ENCODE measurements at places on chromosomes 4 and X.

DNA sequence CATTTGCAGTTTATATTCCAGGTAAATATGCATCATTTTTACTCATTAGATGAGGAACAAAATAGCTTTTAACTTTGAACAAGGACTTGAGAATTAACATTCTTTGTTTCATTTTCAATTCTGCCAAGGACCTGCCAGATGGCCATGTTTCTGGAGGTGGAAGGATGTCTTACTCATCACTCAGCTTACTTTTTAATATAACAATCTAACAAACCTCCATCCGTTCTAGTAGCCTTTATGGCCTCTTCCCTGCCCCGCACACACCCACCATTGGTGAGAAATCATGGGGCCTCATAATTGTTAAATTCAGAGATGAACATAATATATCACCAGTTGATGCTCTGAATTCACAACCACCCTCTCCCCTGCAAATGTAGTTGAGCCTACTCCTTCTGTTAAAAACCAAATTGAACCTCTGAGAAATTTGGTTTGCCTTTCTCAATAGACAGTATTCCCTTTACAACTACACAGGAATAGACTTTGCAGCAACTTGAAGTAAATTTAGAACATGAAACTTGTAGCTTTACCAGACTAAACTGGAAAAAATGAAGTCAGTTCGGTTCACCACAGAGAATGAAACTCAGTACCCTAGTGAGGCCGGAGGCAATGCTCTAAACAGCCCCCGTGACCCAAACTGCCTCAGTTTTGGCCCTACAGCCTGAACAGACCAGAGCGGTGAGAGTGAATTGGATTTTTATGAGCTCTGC lies 50.1 kb upstream of the ACSL4 start:
- no peak for DNase-seq

DNA sequence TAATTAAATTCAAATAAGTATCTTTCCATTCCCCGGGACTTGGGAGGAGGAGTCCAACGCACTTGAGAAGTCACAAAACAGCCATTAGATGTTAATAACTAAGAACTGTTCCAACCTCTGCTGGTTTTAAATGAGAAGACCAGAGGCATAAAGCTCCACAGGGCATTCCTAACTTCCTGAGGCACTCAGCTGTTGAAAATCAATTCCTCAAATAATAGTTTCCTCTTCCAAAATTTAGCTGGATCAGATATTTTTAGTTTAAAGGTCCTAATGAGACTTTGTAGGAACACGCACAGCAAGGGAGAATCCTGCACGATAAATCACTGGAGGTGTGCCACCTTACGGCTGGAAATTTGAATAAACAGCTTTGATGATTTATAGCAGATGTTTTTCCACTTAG lies 504.3 kb upstream of the ZFP42 start:
- DNase-seq: no peak

- no peak for DNase-seq
Measured at GRCh38 chr4:138892483-138893407, 122.8 kb upstream of the NOCT start.

DNA sequence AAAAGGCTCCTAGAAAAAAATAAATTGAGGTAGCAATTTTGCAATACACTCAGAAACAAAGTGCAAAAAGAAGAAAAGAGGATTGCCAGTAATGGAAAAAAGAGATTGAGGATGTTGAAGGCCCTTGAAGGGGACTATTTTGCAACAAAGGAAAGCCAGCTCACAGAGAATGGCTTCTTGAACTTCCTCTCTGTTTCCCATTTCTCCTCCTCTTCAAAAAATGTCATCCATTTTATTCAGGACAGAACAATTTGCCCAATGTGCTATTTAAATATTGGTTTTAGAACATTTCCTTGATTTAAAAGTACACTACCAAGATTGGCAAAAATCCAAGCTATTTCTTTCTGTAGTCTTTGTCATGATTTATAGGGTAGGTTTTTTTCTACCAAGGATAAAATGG lies 60.2 kb downstream of the GASK1B start:
- no peak for DNase-seq

GRCh38 chrX:103674531-103675454 lies 11.7 kb downstream of the MORF4L2 start:
- no peak for DNase-seq

GRCh38 chr4:153450544-153450917 lies 15.6 kb upstream of the TMEM131L start:
- DNase-seq: no peak

GRCh38 chr4:31141095-31141831 lies 421.1 kb downstream of the PCDH7 start:
- no peak for DNase-seq

- DNase-seq: no peak
Measured at GRCh38 chr4:898869-899555, 33.1 kb downstream of the GAK start.

DNA sequence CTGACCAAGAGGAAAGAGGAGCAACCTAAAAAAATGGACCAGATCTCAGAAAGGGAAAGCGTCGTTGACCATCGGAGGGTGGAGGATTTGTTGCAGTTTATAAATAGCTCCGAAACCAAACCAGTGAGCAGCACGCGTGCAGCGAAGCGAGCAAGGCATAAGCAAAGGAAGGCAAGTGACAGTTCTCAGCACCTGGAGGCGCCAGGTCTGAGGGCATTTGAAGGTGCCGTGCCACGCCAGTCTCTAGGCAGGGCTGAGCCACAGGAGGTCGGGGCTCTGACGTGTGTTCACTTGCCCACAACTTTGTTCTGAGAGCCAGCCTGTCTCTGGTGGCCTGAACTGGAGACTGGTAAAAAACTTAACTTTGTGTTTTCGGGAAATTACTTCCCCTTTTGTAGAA lies 59.7 kb downstream of the TNIP2 start:
- DNase-seq: no peak

GRCh38 chr4:7001271-7001670 lies 41.9 kb upstream of the TADA2B start:
- no peak for DNase-seq

DNA sequence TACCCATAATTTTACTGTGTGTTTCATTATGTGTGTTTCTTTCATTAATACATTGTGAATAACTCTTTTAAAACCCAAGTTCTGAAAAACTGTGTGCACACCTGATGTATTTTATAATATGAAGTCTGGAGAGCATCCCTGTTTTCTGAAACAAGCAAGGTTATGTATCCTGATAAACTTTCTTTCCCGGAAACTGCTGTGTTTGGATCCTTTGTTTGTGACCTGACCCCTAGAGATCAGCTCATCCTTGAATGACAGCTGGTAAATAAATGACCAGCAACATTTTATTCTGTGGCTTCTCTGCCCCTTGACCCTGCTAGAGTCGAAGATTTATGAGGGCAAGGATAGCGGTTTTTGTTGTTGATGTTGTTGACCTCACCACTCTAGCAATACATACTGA lies 535.6 kb upstream of the ZFP42 start:
- no peak for DNase-seq

DNA sequence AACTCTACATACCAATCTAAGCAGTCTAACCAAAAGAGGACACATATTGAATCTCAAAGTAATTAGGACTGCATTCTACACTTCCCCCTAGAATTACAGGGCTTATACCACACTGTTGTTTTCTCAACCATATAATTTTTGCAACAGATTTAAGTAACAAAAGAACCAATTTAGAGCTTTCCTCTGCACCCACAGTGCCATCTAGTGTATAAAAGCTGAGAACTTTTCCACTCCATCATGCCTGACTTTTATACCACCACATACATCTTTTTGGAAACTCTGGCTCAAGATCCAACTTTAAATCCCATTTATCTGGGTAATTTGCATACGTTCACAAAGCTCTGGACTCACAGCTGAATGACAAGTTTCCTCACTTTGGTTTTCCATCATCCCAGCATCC lies 99.5 kb downstream of the EFHC2 start:
- no peak for DNase-seq

GRCh38 chr4:30821859-30822612 lies 101.9 kb downstream of the PCDH7 start:
- DNase-seq: no peak

- DNase-seq: no peak
Measured at GRCh38 chr4:56320293-56320692, 67.0 kb downstream of the AASDH start.

DNA sequence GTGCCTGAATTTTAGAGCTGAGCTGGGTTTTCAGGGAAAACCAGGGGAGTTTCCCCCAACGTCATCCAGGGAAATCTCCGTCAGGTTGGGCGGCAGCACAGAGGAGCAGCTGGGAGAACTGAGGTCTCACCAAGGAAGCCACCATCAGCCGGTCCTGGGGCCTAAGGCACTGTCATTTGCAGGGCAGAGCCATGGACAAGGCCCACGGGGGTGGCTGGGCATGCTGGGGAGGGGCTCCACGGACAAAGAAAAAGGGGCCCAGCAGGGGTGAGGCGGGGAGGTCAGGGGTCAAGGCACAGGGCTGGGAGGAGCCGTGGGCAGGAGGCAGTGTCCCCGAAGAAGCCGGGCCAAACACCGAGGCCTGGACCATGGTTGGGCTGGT lies 109.8 kb downstream of the HMX1 start:
- no peak for DNase-seq

DNA sequence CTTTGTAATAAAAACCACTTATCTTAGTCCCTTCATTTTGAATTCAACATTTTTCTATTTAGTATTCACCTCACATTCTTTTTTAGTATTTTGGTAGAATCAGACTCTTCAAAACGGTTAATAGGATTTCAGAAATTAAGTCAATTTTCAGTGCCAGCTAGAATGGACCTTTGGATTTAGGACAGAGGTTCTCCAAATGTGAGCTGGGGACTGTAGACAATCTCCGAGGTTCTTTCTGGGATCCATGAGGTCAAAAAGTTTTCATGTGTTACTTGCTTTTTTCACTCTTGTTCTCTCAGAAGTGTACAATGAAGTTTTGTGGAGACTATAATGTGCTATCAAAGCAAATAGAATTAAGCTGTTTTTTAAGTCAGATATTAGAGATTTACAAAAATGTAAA lies 2.3 kb upstream of the UGDH start:
- DNase-seq: no peak

GRCh38 chrX:75544786-75545185 lies 21.9 kb upstream of the ZDHHC15 start:
- DNase-seq: no peak

DNA sequence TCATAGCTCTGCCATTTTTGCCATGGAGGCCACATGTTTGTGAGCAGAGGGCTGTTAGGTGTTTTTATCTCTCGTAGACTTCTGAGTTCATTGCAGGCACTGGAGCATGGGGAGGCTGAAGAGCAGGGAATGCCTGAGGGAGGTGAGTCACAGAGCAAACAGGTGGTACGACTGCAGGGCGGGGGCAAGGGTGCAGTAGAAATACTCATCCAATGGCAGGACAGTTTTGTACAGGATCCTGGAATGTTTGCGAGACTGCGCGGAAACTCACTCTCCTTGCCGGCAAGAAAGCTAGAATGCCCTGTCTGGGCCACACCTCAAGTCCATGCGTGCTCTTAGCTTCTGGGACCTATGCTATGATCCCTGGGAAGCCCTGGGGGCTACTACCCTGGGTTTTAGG lies 20.0 kb upstream of the VCX2 start:
- no peak for DNase-seq

DNA sequence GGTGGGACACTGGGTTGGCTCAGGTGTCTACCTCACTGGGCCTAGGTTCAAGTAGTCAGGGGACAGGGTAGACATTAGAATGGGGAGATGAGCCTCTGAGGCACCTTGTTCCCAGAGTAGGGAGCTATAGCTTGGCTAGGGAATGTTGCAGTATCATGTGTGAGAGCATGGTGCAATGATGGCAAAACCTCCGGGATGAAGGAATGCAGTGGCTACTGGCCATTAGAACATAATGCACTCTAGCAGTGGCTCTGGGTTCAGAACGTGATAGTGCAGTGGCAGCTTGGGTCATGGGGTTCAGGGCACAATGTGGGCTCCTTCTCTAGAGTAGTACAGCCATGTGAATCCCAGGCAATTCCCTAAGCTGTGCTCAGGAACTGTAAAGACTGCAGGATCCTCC lies 471.5 kb downstream of the CCSER1 start:
- no peak for DNase-seq

DNA sequence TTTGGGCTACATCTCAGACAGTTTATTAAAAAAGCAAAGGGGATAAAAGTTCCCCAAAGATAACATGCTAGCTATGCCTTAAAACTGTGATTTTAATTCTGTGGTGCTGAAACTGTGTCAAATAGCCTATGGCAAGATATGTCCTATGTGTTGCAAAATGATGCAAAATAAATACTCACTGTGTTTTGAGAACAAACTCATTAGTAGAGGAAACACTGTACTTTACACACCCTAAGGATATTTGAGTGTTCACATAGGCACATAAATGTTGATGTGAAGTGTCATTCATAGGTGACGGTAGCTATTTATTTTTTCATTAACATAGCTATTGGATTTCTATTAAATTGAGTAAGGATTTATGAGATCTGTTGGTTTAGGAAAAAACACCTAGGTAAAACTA lies 351.9 kb downstream of the FAT4 start:
- DNase-seq: no peak

DNA sequence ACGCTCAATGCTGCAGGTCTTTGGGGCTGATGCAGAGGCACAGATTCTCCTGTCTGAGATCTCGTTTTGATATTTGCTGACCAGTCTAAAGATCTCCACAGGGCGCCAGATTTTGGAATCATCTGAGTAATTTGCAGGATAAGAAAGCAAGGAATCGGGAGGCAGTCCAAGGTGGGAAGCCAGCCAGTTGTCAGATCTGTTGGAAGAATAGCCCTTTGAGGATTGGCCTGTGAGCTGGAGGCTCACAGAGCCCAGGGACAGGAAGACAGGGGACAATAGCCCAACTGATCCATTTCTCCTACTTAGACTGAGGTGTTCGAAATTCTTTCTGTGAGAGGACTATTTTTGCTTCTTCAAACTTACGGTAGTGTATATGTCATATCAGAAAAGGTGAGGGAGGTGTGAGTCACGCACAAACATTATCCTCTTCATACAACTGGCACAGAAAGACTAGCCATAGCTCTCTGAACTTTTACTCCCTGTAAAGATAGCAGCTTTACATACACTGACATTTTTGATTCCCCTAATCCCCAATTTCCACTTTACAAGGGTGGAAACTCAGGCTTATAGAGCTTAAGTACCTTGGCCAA lies 8.8 kb downstream of the DIPK2B start:
- no peak for DNase-seq

Data from naive thymus-derived CD8-positive, alpha-beta T cell (primary cell).